ENCODE measurements at places on chromosomes 7 and 10. TPM values are rescaled to one million over a fixed set of nuclear protein-coding genes. Genes with fewer than 3 reads are reported as not detected.

DNA sequence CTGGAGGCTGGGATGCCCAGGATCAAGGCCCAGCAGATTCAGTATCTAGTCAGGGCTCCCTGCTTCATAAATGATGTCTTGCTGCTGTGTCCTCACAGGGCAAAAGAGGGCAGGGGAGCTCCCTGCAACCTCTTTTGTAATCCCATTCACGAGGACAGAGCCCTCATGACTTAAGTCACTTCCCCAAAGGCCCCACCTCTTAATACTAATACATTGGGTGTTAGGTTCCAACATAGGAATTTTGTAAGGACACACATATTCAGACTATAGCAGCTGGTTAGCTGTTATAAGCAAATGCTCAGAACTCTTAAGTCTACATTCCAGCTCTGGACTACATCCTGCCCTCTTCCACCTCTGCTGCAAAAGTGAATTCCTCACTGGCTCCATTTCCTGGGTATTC, 63.0 kb downstream of the VOPP1 start:
- no peak for DNase-seq

DNA sequence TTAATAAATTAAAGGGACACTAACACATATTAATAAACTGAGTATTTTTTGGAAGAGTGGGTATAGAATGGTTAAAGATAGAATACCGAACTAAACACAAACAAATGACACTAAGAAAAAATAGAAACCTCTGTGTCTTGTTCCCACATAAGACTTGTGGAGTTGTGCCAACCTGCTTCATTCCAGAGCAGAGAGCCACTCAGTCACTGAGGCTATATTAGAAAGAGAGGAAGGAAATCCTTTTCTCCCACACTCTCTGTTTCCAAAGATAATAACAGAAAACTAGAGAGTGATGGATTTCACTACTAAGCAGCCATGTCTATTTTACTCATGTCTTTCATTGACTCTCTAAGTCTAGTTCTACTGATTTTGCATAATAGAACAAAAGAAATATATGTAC, 26.0 kb downstream of the CTNNA3 start:
- DNase-seq: no peak

Gene NRCAM
- 0.32 TPM for polyA plus RNA-seq

- DNase-seq: no peak
These were observed 184.4 kb upstream of the LYZL2 start for GRCh38 chr10:30813872-30814481.

Gene GPR146
- 22.2 TPM for polyA plus RNA-seq

All from CD4-positive, alpha-beta memory T cell (primary cell).